ENCODE measurements at places on chromosomes 5 and 9.

GRCh38 chr9:93068956-93069355, 10.5 kb downstream of the SUSD3 start:
- no peak for DNase-seq

DNA sequence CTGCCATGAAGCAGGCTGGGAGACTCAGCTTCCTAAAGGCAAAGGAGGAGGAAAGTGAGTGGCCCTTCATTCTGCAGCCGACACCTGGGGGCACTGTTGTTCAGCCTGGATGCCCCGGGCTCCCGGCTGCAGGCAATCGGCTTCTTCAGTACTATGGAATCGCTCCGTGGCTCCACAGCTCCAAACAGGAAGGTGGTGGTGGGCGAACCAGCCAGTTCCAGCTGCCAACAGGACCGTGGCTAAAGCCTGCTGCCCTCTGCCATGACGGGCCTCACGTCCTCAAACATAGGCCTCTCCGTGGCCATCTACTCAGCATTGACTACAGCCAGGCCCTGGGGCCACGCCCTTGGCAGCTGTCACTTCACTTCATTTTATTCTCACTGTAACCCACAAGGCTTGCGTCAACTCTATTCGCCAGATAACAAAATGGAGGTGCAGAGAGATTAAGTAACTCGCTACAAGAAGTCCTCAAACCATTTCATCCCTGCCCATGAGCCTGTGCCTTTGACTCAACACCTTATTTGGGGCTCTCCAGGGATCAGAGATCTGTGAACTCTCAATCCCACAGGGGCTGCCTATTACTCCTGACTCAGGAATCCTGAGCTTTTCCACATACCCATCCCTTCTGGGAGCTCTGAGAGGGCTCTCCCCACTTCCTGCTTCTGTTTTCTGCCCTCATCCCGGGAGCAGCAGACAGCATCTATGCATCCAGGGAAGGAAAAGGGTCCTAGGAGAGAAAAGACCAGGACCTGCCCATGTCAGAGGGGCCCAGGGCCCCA, 38.0 kb downstream of the PAX5 start:
- DNase-seq: peak; percentile 44

DNA sequence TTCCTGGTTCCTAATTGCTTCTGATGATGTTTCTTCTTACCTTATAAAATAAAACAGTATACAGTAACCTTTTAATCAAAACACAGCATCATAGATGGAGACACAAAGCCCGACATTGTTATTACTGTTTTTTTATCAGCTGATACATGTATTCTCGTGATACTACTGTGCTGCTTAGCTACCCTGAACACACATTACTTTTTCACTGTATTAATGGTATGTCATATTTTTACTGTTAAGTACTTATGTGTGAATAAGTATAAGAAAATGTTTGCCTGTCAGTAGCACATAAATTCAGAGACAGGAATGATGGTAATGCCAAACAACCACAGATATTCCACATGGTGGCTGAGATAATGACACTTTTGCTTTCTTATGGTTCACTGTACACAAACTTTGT, 68.7 kb downstream of the RAB24 start:
- no peak for DNase-seq

DNA sequence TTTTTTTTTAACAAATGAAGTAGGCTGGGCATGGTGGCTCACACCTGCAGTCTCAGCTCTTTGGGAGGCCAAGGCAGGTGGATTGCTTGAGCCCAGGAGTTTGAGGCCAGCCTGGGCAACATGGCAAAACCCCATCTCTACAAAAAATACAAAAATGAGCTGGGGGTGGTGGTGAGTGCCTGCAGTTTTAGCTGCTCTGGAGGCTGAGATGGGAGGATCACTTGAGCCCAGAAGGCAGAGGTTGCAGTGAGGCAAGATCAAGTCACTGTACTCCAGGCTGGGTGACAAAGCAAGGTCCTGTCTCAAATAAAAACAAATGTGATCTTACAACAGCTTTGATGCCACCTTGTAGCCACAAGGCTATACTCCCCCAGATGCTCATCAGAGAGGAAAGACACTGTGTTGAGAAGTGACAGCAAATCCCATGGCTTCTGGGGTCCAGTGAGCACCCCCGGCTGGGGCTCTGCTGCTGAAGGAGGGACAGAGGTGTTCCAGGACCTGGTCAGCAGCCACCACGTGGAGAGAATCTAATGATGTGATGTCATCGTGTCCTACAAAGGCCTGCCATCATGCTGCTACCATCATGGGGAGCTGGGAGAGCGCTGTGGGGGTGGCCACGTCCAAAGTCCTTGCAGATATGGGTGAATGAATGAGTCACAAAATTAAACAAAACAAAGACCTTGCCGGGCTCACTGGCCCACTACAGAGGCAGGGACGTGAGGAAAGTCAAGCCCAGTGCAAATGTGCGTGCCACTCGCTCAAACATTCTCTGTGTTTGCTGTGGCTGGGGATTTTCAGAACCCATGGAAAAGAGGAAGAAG, 60.7 kb downstream of the PRRT1B start:
- DNase-seq: no peak

GRCh38 chr9:108831496-108832178, 24.1 kb downstream of the ACTL7B start:
- peak; percentile 72 for DNase-seq

- DNase-seq: no peak
These were observed 97.5 kb downstream of the CETN3 start for GRCh38 chr5:90312027-90312426.

Measured in foreskin keratinocyte (primary cell).